Stimulated activated CD8-positive, alpha-beta memory T cell treated with anti-CD3 and anti-CD28 coated beads, Interleukin-4, amount 100 ng/mL, for 4 hours (primary cell): ENCODE measurements at places on chromosomes 1 and 21.
A peak's percentile ranks its signal among the peaks of the same experiment; 100 is the strongest.

DNA sequence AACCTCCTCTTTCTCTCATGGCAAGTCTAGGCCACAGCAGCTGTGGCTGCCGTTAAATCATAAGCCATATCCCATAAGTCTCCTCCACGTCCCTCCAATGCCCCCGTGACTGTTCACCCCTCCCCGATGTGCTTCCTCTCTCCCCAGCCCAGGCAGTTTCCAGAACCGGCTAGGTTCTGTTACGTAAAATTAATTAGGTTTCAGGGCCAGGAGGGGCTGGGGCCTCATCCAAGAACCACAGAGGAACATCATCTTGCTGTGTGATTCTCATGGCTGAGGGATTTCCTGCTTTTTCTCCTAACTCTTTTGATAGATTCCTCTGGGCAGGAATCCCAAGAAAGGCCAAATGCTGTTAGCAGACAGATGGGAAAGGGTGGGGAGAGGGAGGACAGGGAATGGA is 141.8 kb upstream of the AJAP1 start:
- DNase-seq, result no peak

DNA sequence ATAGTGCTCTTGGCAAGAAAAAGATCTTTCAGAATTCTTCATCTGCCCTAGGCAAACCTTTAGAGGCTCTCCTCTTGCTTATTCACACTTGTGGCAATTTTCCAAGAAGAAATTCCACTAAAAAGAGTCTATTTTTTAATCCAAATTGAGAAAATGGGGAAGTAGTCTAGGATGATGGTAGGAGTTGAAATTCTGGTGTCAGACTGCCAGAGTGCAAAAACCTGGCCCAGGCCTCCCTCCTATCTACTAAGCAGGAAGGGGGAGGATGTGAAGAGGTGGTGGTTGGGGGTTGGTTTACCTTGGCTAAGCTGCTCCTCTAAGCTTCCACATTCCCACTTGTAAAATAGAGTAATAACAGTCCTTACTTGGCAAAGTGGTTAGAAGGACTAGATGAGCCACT is 120.6 kb upstream of the KCNJ15 start:
- DNase-seq, result no peak

GRCh38 chr1:247840818-247841217 is 878 bp downstream of the OR11L1 start:
- DNase-seq, result no peak

GRCh38 chr1:181112071-181112929 is 23.8 kb downstream of the IER5 start:
- DNase-seq, result no peak

DNA sequence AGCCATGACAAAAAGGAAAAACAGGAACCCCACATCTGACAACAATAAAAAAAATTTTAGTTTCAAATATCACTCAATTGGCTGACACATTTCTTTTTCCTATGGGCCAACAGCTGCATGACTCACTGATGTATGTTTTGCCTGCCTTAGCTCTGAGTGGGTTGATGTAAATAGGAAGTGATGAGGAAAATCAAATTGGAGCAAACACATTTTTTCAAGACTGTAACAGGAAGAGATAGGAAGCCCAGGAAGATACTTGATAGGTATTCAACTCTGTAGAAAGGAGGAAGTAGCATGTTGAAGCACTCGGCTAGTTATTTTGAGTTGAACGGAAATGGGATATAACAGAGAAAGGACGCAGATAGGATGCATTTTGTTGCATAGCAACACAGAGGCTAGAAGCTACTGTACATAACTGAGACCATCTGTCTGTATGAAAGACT is 168.0 kb upstream of the NR5A2 start:
- DNase-seq, result no peak

DNA sequence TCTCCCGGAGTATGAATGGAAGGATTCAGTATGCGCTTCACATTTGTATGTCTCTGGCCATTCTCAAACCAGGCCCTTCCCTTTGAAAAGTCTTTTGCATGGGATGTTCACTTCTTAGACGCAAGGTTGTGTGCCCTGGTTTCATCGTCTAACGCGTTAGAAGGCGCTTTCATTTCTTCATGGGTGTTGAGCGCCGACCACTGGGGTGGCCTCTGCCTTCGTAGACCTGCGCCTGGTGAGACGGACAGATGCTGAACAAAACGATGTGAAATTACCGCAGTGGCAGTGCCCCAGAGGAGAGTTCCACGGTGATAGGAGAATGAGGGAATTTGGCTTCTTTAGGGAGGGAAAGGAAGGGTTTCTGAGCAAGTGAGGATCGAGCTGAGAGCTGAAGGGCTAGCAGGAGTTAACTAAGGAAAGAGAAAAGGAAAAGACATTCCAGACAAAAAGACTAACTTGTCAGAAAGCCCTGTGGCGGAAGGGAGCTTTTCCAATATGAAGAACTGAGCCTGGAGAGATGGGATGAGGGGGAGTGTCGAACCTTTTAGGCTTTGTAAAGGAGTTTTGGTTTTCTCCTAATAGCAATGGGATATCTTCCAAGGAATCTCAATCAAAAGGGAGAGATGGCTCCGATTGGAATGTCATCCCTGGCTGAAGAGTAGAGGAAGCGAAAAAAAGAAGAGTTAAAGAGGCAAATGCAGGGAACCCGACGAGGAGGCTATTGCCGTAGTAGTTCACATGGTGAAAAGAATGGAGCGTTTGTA is 951 bp downstream of the GGPS1 start:
- DNase-seq, result peak; percentile 24

DNA sequence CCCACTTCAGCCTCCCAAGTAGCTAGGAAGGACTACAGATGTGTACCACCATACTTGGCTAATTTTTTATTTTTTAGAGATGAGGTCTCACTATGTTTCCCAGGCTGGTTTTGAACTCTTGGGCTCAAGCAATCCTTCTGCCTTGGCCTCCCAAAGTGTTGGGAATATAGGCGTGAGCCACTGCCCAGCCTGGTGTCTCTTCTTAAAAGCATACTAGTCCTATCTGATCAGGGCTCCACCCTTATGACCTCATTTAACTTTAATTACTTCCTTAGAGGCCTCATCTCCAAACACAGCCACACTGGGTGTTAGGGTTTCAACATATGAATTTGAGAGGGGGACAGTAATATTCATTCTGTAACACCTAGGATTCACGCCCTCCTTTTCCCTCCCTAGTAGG is 130.9 kb downstream of the GLIS1 start:
- DNase-seq, result no peak

GRCh38 chr1:157512036-157512969 is 40.0 kb downstream of the FCRL5 start:
- DNase-seq, result no peak

DNA sequence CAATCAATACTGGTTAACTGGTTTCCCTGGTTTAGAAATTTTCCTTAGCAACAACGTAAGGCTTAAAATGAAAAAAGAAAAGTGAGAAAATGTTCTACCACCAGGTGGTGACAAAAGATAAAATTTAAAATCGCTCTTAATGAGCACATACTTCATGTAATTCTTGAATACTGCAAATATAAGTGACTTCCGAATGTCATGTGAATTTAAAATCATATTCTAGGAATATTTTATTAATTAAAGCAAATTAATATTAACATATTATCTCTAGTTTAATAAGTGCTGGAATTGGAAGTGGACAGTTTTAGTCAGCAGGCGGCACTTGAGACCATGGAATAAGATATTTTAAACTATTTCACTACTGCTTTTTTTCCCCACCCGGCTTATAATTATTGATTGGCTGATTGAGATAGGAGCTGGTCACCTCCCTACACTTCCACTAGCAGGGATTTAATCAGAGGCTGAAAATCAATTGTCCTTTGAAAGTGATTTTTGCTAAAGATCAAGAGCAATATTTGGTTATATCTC is 5.0 kb upstream of the ADAMTS1 start:
- DNase-seq, result no peak

DNA sequence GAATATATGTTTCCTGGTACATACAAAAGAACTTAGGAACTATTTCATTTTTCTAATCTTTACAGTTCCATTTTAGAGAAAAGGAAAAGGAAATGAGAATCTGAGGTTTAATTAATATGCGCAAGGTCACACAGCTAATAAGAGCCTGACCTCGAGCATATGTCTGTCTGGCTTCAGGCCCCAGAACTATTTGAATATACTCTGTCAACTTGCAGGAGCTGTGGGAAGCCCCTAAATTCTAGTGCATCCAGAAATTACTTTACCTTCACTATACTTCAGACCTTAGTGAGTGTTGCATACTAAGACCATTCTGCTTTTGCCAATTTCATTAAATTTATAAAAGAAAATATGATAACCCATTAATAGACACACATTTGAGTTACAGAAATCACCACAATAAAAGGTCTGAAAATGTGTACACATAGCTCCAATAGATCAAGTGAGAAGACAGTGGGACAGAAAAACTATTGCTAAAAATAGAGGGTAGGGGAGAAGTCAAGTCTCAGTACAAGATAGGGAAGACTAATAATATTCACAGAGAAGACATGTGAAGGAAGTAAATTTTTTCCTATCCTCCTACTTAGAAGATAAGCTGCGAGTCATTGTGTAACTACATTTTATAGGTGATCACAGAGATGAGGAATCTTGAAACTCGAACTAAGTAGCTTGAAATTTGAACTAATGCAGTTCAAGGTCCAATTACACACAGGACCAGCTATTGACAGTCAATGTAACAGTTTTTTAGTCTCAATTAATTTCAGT is 3.8 kb downstream of the RGS13 start:
- no peak for DNase-seq
